Daoy (cell line): ENCODE measurements at places on chromosomes 16 and 17. TPM values are rescaled to one million over a fixed set of nuclear protein-coding genes. Genes with fewer than 3 reads are reported as not detected.

KCNJ2 gene
- 0.63 TPM in 1 of 2 replicates, not detected in the other for total RNA-seq

ZNF205 gene
- 6.6 and 10.5 TPM in 2 replicates for total RNA-seq

DPEP3 gene
- not detected in 2 replicates for total RNA-seq

TMIGD1 gene
- total RNA-seq: not detected in 2 replicates

TOX3 gene
- total RNA-seq: not detected in 2 replicates

DNAAF8 gene
- total RNA-seq: 0.74 and 1.6 TPM in 2 replicates

TP53TG3B gene
- 3.4 TPM in 1 of 2 replicates, not detected in the other for total RNA-seq

CCL14 gene
- not detected in 2 replicates for total RNA-seq

PPL gene
- 0.06 and 0.27 TPM in 2 replicates for total RNA-seq

EVPL gene
- 0.06 and 0.12 TPM in 2 replicates for total RNA-seq

PNMT gene
- total RNA-seq: 0.18 TPM in 1 of 2 replicates, not detected in the other

CCL16 gene
- total RNA-seq: not detected in 2 replicates

DRC3 gene
- 1.1 and 1.5 TPM in 2 replicates for total RNA-seq

DNA sequence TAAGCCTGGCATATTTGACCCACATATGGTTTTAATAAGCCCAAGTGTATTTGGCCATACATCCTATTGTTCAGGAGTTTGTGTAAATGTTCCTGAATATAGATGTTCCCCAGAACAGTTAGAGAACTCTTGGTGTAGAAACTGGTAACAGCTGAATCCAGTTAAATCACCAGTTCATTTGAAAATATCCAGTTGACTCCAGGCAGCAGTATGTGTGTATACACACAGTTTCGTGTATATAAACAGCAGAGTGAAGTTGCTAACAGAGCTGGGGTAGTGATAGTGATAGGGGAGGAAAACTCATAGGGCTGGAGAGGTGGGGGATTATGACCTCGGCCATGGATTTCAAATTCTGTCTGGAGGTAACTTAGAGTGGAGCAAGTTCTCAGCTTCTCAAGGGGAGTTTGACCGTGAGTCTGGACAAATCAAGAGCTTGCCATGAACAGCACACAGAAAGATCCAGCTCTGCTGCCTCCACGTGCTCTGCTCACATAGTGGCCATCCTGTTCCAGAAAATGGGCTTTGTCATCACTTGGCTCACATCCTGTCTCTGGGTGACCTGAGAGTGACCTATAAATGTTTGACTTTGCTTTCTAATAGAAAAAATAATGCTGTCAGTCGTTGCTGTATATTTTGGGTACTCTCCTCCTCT, 30.6 kb upstream of the MMD start:
- DNase-seq: peak; percentile 70

- DNase-seq: no peak
Measured at GRCh38 chr17:65848751-65849150, 287.3 kb upstream of the AXIN2 start.

DNA sequence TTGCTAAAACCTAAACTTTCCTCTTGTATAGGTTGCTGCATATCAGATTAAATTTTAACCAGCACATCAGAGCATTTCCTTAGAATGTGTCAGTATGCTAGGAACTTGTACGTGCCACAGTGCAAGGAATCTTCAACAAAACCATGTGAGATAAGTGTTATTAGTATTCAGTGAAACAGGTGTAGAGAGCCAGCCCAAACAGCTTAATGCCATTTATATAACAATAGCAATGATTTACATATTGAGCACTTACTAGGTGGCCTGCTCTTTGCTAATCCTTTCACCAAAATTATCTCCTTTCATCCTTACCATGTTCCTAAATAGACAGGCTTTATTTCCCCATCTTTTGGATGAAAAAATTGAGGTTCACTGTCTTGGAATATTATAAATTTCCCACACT, 485.7 kb downstream of the HS3ST4 start:
- DNase-seq: no peak

- no peak for DNase-seq
Measured at GRCh38 chr16:51125992-51126391, 25.1 kb downstream of the SALL1 start.

GRCh38 chr16:17439580-17439979, 31.2 kb downstream of the XYLT1 start:
- no peak for DNase-seq

DNA sequence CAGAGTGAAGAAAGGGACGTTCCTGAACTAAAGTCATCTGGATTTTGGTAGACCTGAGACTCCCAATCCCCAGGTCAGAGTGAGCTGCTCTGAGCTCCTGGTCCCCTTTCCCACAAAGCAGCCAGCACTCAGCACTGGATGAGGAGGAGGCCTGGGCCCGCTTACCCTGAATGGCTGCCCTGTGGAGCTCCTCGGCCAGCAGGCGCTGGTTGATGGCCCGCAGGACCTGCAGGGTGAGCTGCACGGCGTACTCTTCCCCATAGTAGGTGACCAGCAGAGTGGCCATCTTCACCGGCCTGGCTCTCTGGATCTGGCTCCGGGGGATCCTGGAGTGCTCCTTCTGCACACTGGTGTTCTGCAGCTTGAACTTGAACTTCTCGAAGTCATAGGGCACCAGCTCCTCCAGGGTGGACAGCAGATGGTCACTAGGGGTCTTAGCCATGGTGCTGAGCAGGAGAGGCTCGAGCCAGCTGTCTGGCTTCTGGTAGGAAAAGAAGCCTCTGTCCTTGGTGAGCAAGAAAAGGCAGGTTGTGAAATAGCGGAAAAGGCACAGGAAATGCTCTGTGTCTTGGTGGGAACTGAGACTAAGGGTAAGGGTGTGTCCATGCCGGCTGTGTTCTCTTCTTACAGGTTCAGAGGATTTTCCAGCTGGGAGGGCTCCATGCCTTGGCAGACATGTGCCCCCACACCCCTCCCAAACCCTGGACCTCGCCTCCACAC, at the start of gene MEFV:
Gene MEFV (minus strand): TSS at position 488 of the 720 bp plus-strand sequence. CDS start 46 bp downstream, at position 442.
- peak; percentile 49 for DNase-seq

DNA sequence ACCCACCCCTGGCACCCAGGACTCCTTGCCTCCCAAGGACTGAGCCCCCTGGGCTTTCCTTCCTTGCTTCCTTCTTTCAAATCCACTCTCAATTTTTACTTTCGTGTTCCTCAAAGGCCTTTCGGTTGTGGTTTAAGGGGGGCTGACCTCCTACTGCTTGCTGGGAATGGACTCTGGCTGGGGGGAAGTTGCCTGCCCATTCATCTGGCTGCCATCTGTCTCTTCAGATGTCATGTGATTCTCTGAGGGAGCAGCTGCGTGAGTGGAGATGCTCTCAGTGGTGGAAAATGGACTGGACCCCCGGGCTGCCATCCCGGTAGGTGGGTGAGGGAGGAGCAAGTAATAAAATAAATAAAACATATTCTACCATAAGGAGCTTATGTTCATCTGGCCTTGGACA, 93.8 kb upstream of the RPRML start:
- no peak for DNase-seq

- peak; percentile 63 for DNase-seq
Measured at GRCh38 chr17:76682296-76682695, 28.5 kb downstream of the MXRA7 start.

DNA sequence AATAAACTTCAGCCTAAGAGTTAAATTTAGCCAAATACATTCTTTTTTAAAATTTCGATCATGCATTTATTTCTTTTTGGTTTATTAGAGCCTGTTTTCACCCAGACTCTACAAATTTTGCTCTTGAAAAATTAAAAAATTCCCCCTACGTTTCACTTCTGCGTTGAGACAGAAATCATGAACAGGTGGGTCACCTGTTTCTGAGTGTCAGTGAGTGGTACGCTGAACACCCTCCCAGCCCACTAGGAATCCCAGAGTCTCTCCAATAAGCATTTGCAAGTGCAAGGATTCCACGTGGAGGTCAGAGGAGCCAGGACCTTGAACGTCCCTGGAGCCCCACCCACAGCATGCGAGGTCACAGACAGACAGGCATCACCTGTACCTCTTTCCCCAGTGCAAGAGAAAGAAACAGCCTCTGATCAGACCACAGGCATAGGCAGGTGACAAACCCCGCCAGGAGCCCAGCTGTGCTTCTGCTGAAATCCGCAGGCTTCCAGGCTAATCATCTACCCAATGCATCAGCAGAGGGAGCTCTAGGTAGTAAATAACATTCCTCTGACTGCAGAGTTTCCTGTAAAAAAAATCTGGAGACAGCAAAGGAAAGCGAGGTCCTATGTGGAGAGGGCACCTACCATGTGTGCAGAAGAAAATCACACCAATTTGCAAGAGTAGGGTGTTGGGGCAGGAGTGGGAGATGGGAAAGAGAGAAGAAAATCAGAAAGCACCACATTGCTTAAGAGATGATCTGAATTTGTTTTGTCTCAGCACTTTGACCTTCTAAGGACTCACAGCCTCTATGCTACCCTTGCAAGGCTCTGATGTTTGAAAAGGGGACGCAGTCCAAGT, 5.9 kb upstream of the XYLT1 start:
- DNase-seq: peak; percentile 41

DNA sequence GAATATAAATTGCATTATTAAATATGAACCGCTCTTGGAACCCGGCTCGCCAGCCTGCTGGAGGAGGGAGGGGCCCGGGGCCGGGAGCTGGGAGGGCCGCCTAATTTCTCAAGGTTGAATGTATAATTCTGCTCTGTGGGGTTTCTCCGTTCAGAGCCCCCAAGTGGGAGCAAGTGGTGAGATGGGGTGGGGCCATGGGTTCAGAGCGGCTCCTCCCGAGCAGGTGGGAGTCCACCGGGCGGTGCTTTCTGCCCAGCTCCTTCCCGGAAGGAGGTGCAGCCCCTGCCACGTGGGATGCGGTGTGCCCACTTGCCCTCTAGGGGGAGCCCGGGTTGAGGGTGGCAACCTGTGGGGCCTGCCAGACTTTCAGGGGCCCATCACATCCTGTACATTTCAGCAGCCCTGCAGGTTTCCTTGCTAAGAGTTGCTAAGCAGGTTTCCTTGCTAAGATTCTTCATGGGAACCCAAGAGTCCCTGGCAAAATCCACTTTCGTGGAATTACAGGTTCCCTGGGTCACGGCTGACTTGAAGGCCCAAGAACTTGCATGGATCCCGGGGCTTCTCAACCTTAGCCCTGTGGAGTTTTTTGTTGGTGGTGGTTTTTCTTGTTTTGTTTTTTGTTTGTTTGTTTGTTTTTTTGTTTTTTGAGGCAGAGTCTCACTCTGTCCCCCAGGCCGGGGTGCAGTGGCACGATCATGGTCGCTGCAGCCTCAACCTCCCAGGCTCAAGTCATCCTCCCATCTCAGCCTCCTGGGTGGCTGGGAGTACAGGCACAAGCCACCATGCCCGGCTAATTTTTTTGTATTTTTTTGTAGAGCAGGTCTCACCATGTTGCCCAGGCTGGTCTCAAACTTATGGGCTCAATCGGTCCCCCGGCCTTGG, 196.7 kb upstream of the GSE1 start:
- DNase-seq: peak; percentile 56

GRCh38 chr16:11586378-11586855, 302 bp downstream of the LITAF start:
- DNase-seq: no peak

DNA sequence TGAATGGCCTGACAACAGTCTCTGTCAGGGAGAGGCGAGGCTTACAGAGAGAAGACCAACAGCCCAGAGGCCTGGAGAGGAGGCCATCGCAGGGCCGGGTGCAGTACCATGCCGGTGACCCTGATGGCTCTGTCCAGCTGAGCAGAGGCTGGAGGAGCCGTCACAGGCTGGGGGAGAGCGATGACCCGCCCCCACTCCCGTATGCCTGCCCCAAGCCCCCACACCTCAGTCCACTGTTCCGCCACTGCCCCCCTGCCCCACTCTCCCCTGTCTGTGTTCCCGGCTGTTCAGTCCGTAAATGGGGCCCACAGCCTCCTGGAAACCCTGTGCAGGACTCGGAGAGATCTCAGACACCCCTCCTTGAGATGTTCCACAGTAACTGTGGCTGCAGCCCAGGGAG, 12.8 kb upstream of the FAM83G start:
- DNase-seq: no peak

DNA sequence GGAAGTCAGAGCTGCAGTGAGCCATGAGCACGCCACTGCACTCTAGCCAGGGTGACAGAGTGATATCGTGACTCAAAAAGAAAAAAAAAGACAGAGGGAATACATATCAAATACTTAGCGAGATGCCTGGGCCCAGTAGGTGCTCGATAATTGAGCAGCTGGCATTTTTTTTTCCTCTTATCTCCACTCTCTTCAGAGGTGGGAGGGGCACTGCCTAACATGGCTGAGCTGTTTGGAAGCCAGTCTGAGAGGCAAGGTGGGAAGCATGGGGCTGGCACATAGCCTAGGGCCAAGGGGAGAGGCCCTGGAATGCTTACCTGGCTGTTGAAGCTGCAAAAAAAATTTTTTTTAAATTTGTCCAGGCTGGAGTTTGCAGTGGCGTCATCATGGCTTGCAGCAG, 38.4 kb downstream of the HIC1 start:
- no peak for DNase-seq

DNA sequence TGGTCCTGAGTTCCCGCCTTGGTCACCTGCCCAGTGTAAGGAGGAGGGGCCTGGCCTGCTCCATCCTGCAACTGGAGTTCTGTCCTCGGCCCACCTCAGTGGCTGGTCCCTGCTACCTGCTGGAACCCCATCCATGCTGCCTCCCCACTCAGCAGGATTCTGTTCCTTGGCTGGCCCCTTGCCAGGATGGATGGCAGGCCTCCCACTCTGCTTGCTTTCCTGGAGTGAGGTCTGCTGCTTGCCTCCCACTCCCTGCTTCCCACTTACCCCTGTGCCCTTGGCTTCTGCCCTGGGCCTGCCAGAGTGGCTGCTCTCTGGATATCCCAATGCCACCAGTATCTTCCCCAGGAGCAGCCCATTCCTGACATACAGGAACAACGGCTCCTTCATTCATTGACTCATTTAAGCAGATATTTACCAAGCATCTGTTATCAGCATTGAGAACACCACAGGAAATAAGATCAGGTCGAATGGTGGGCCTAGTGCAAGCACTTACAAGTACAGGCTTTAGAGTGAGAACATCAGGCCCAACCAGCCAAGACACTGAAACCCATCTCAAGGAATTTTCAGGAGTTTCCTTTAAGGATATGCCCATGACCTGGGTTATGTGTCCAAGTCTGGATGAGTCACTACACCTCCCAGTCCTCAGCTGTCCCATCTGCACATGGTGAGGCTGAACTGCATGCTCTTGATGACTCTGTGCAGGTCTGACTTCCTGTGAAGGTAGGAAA, 17.0 kb upstream of the RPRML start:
- DNase-seq: peak; percentile 46

- peak; percentile 13 for DNase-seq
Measured at GRCh38 chr17:44636562-44636961, 19.7 kb upstream of the MEIOC start.

DNA sequence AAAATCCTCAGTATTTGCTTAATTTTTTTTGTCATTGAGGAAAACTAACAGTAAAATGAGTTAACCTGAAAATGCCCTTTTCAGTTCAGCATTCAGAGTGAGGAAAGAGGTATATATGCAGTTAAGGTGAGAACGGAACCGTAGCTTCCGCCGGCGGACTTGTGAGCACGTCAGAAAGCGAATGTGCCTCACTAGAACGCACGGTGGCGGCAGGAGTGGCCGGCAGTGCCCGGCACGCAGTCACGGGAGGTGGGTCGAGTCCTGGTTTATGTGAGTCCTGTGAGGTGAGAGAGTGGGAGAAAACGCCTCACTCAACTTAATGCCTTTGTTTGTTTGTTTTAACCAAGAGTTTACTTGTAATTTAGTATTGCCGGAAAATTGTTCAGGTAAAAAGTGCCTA, 6.1 kb downstream of the SEC14L1 start:
- no peak for DNase-seq

DNA sequence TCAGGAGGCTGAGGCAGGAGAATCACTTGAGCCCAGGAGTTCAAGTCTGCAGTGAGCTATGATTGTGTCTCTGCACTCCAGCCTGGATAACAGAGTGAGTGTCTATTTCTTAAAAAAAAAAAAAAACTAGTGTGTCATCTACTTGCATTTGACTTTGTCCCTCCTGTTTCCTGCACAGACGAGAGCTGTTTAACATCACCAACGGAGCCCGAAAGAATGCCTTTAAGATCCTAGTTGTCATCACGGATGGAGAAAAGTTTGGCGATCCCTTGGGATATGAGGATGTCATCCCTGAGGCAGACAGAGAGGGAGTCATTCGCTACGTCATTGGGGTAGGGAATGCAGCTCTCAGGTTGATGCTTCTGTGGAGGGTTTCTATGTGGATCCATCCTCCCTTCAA, 13.4 kb downstream of the ITGAM start:
- no peak for DNase-seq
